Upper lobe of right lung (tissue), 1 donor: ENCODE measurements at places on chromosomes 5 and 9.

GRCh38 chr9:19619221-19619620 is 169.6 kb downstream of the SLC24A2 start:
- no peak for DNase-seq

- no peak for DNase-seq
Measured at GRCh38 chr5:53871775-53872174, 311.3 kb downstream of the NDUFS4 start.

- DNase-seq: no peak
Measured at GRCh38 chr9:17088566-17088965, 46.3 kb upstream of the CNTLN start.

GRCh38 chr5:13250464-13251291 is 693.8 kb downstream of the DNAH5 start:
- DNase-seq: no peak

GRCh38 chr9:129435988-129436717 is 184.7 kb downstream of the C9orf50 start:
- DNase-seq: no peak

DNA sequence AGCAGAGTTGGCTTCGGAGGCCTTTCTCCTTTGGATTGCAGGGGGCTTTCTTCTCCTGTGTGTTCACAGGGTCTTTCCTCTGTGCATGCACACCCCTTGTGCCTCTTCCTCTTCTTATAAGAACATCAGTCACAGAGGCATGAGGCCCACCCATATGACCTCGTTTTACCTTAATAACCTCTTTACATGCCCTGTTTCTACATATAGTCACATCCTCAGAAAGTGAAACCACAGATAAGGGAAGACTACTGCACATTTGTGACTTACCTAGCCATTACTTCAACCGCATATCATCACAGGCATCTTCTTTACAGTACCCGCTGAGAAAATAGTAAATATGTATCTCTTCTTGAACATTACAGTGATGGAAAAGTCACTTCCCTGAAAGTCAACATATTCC is 204.9 kb upstream of the TARS1 start:
- DNase-seq: no peak

GRCh38 chr9:120877276-120878034 is 467 bp upstream of the PHF19 start:
- peak; percentile 80 for DNase-seq

GRCh38 chr5:176413255-176413565 is 3.1 kb downstream of the CLTB start:
- peak; percentile 40 for DNase-seq
